Activated naive CD4-positive, alpha-beta T cell treated with anti-CD3 and anti-CD28 coated beads for 36 hours (primary cell): ENCODE measurements at places on chromosomes 2 and 18. TPM values are rescaled to one million over a fixed set of nuclear protein-coding genes. Genes with fewer than 3 reads are reported as not detected.

- no peak overlapping the region for H3K4me3 ChIP-seq
- H3K4me1 ChIP-seq = no peaks in the 10 kb centered on the region
- H3K27ac ChIP-seq = no peak overlapping the region
- DNase-seq = no peak
These were observed 16.6 kb downstream of the TPO start for GRCh38 chr2:1429895-1430294.

The CYP20A1 gene
- 12.0 TPM for total RNA-seq

The FIGLA gene
- total RNA-seq = not detected

DNA sequence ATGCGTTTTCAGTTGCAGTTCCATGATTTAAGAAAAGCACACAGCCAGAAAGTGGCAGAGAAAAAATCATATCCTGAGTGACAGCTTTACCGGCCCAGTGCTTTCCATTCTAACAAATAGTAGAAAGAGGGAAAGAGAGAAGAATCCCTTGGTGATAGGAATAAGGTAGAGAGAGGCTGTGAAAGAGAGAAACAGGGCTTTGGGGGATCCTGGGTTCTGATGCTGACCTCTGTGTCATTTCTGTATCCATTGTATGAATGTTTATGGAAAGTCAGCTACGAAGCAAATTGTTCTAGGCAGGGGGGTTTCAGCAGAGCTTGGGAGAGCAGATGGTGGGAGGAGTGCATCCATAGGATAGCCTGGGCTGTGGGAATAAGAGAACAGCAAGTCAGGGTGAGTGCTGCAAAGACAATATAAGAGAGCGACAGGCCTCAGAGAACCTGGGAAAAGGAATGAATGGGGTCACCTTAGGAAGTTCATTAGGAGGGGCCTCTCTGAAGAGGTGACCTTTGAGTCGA lies 203.4 kb upstream of the TNP1 start:
- H3K36me3 ChIP-seq = no peaks in the 10 kb centered on the region
- H3K27me3 ChIP-seq = peaks cover 2% of the 10 kb centered on the region
- DNase-seq = no peak
- H3K4me1 ChIP-seq = no peaks in the 10 kb centered on the region

GRCh38 chr2:100272841-100273329 lies 49.4 kb downstream of the LONRF2 start:
- no peak overlapping the region for H3K4me3 ChIP-seq
- H3K27ac ChIP-seq = no peak overlapping the region
- no peaks in the 10 kb centered on the region for H3K27me3 ChIP-seq
- H3K36me3 ChIP-seq = no peaks in the 10 kb centered on the region
- H3K4me1 ChIP-seq = no peaks in the 10 kb centered on the region
- DNase-seq = no peak

DNA sequence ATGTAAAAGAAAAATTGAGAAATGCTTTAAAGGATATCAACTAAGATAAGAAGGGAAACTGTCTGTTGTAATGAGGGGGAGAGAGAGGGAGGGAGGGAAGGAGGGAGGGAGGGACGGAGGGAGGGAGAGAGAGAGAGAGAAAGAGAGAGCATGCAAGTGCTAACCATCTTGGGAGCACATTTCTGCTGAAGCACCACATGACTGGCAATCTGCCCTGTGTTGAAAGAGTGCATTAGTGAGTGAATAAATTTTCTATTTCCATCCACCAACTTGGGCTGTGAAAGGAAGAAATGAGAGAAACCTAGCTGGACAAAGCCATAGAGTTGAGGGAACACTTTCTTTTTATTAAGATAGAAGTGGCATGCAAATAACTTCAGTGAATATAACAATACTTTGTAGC lies 110.7 kb downstream of the TMX3 start:
- no peaks in the 10 kb centered on the region for H3K4me1 ChIP-seq
- peaks cover 5% of the 10 kb centered on the region for H3K27me3 ChIP-seq
- H3K4me3 ChIP-seq = no peak overlapping the region
- H3K27ac ChIP-seq = no peak overlapping the region
- no peaks in the 10 kb centered on the region for H3K36me3 ChIP-seq

GRCh38 chr18:35141567-35142274 lies 99.1 kb upstream of the ZNF397 start:
- H3K36me3 ChIP-seq = peaks cover 16% of the 10 kb centered on the region
- H3K27ac ChIP-seq = no peak overlapping the region
- no peaks in the 10 kb centered on the region for H3K27me3 ChIP-seq
- no peak for DNase-seq
